ENCODE measurements at places on chromosomes 6 and 20.

DNA sequence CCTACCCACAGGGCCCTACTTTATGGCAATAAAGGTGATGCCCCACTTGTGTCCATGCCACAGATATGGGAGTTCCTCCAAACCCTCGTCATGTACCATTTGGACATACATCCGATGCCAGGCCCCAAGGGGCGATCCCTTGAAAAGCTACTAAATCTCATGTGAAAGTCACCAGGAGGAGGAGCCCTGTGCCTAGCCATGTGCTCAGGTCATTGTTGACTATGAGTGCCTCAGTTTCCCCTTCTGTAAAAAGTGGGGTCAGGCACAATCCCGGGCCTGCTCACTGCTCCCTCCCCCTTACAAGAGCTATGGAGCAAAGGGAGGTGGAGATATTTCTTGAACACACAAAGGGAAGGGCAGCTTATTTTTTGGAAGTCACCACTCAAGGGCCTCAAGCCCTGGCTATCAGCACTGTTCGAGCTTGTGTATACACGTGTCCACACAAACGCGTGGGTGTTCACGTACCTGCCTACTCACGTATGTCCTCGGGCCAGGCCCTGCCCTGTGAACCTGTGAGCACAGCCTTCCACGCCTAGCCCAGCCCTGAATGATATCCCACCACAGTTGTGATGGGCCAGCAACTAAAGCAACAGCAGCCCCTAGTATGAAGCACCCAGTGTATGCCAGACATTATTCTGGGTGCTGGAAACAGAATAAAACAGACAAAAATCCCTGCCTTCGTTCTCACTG, 1.9 kb downstream of the ACTL10 start:
- DNase-seq, result no peak

GRCh38 chr6:18733921-18734550, 346.9 kb downstream of the RNF144B start:
- no peak for DNase-seq

DNA sequence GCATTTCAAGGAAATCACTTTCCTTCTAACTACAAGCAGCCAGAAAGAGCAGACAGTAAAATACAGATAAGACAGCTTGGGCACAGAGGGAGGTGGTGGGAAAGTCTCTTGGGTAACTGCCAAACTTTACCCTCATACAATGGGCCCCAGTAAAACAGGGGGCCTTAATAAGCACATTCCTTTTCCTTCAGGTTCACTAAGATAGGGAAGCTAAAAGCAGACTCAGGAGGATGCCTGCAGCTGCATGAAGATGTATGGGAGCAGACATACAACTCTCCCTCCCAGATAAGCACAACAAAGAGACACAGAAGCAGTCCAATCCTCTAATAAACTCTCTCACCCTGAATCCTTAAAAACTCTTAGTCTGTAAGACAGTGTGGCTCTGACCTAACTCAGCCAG, 49.0 kb downstream of the SIM1 start:
- DNase-seq, result no peak

GRCh38 chr6:7419065-7419464, 29.5 kb downstream of the RIOK1 start:
- DNase-seq, result no peak

DNA sequence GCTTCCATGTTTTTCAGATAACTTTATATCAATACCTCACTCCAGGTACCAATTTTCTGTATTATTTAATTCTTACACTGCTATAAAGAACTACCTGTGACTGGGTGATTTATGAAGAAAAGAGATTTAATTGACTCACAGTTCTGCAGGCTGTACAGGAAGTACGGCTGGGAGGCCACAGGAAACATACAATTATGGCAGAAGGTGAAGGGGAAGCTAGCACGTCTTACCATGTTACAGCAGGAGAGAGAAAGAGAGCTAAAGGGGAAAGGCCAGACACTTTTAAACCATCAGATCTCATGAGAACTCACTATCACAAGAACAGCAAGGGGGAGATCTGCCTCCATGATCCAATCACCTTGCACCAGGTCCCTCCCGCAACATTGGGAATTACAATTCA, 119.1 kb upstream of the BMP5 start:
- no peak for DNase-seq

DNA sequence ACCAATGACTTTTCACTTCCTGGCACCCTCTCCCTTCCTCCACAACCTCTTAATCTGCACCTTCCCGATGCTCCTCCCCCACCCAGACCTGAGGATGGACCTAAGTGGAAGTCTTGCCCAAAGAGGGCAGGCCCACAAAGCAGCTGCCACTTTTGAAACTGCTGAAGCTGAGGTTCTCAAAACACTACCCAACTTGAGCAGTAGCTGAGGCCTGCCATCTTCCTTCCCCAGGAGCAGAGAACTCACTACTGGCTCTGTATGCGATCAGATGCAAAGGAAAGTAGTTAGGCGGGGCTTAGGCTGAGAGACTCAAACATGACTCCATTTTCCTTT, 1.5 kb downstream of the HM13 start:
- no peak for DNase-seq

DNA sequence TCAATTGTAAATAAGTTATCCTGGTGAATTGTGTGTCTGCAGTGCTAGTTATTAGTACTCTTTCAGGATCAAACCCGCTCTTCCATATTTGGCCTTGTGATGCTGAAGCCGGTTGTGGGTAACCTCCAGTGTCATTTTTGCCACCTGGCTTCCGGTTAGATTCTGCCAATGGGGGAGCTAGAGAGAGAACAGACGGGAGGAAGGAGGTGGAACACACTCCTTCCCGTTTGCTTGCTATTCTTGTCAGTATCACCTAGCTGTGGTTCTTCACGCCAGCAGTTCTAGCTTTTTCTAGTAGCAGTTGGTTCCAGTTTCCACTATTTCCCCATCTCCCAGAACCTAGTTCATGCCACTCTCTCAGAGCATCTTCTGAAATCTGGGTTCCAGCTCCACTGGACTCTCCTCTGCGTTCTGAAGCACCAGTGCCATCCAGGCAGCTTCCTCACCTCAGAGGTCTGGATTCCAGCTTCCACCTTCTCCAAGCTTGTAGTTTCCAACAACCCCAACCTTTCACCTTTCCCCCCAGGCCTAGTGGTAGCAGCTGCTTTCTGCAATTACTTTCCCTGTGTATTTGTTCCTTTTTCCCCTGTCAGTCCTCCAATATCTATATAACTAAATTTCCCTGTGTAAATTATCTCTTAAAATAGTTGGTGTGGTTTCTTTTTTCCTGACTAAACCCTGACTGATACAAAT, 46.9 kb upstream of the LOC128125822 start:
- no peak for DNase-seq

DNA sequence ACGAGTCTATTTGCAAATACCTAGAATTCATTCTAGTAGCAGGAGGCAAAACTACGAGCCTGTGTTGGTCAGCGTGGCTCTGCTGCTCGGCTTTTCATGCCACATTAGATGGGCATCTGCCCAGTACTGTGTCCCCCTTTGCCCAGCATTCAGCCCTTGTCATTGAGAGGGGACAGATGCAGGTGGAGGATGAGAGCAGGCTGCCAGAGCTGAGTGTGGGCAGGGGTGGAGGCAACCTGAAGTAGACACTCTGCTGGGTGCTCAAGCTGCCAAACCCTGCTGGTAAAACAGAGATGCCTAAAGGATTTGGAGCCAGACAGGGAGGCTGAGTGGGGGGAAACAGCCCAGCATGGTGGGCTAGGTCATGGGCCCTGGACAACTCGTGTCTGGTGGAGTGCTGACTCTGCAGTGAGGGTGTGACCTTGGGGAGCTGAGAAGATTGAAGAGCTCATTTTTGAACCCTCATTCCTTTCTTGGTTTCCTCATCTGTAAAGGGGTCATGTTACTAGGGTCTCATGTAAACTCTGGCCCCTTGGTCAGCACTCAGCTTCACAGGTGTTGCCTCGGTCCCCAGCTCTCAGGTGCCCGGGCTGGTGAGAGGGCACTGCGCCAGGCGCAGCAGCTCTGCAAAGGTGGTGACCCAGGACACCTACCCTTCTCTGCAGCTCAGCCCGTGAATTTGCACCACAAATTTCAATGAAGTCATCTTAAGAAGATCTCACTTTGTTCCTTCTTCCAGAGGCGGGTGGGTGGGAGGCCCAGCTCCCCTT, 64.2 kb upstream of the BHLHE23 start:
- DNase-seq, result no peak

GRCh38 chr20:252801-253200, 4.7 kb upstream of the DEFB132 start:
- no peak for DNase-seq

DNA sequence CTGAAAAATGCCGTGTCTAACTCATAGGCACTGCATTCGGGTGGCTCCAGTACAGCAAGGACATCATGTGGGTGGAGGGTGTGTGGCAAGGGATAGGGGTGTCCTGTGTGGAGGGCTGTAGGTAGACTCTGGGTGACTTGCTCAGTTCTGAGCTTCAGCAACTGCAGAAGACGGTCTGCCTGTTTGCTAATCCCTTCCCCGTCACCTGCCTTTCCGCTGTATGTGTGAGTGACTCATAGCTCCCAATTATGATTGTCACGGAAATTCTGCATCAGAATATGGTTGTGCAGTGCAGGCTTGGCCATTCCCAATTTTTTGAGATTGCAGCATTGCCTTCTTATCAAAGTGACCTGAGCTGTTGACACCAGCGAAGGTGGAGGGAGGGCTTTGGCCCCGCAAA, 174.3 kb downstream of the CDH4 start:
- no peak for DNase-seq

GRCh38 chr6:107976155-107976783, 18.3 kb upstream of the SEC63 start:
- no peak for DNase-seq
